ENCODE measurements at places on chromosomes 3 and 15.

- peak; percentile 88 for DNase-seq
Observed at GRCh38 chr3:47513125-47513929, at the start of gene ELP6. Gene ELP6 (minus strand): TSS chr3:47513712. CDS start chr3:47513590, 122 bp downstream.

DNA sequence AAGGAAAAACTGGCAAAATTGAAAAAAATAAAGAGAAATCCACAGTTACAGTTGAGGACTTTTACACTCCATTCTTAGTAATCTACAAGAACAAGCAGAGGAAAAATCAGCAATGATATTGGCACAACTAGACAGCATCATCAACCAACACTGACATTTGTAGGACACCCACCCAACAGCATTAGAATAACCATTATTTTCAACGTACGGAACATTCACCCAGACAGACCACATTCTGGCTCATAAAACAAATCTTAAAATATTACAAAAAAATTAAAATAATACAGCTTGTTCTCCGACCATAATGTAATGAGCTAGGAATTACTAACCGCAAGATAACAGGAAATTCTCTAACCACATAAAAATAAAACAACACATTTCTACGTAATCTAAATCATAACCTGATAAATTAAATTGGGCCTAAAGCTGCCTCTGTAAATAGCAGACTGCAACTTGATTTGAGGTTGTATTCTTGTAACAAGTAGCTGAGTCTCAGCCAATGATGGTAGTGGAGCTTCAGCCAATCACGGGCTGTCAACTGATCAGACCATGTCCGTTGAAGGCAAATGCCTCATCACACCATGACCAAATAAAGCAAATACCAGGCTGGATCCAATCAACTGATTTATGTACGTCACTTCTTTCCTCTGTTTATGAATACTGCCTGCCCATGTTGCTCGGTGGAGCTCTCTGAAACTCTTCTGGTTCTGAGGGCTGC lies 9.2 kb downstream of the PLSCR4 start:
- no peak for DNase-seq

GRCh38 chr3:90062016-90062415 lies 954.6 kb downstream of the EPHA3 start:
- no peak for DNase-seq

- DNase-seq = no peak
Observed at GRCh38 chr3:126979046-126979628, 3.8 kb upstream of the PLXNA1 start.

DNA sequence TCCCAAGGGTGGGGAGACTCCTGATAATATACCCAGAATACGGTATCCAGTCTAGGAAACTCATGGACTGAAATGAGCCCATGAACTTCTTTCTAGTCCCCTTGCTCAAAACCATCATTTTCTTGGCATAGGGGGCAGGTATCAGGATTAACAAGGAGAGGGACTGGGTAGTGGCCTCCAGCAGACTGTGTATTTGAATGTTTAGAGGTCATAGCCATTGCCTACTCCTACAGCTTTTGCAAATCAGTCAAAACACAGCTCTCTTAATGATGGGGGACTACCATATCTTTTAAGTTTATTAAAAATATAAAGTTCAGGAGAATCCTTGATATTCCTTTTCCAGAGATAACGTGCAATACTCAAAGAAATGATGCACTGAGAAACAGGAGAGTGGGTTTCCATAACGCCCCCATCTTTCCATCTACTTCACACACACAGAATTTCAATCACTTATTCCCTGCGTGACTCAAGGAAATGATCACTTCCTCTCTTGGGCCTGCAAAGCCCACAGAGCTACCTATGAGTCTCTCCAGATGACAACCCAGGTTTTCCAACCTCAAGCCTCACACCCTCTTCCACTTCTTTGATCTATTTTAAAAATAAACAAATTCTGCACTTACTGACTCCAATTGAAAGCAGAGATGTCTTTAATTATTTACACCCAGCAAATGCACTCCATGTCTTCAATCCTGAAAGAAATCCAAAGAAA lies 584.0 kb upstream of the LMCD1 start:
- no peak for DNase-seq

- DNase-seq = no peak
Observed at GRCh38 chr15:78097667-78098066, 5.3 kb downstream of the SH2D7 start.

DNA sequence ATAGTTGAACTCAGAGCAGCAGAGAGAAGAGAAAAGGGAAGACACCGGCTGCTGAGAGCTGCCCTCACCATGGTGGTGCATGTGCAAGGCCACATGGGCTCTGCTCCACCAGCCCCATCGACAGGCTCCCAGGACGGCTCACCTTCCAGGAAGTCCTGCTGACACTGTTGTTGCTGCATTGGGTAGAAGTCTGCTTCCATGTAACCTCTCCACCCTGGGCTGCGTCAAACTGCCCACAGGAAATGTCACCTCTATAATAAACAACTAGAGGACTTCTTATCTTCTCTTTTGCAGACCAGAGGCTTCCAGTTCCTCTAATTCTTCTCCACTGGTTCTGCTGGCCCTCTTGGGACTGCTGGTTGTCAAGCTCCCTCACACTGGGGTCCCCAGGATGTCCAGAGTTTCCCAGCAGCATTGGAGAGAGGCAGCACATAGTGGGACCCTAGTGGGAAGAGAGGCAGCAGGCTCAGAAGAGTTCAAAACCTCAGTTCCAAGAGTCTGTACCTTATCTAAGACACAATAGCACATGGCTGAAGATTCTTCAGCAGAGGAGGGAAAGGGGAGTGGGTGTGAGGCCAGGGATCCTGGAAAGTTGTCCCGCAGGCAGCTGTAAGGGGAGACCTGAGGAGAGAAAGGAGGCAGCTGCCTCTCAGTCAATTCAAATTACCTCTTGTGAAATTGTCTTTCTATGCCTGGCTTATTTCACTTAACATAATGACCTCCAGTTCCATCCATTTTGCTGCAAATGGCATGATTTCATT lies 5.8 kb upstream of the CCR3 start:
- no peak for DNase-seq

- DNase-seq = no peak
Observed at GRCh38 chr15:64379216-64379960, 1.9 kb downstream of the PCLAF start.

DNA sequence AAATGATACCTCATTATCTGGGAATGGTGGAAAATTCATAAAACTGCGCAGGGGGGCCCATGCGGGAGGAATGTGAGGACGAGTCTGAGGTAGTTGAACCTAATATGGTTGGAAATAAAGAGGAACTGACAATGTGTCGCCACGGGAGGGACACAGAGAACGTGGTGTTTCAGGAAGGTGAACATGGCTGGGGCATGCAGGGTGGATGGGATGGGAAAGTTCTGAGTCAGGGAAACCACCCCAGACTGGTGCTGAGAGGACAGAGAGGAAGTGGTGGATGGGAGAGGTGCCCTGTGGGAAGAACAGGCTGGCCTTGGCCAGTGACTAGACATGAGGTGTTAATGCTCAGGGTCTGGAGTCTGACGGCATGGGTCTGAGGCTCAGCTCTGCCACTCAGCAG lies 137.1 kb upstream of the WNT5A start:
- DNase-seq = no peak

DNA sequence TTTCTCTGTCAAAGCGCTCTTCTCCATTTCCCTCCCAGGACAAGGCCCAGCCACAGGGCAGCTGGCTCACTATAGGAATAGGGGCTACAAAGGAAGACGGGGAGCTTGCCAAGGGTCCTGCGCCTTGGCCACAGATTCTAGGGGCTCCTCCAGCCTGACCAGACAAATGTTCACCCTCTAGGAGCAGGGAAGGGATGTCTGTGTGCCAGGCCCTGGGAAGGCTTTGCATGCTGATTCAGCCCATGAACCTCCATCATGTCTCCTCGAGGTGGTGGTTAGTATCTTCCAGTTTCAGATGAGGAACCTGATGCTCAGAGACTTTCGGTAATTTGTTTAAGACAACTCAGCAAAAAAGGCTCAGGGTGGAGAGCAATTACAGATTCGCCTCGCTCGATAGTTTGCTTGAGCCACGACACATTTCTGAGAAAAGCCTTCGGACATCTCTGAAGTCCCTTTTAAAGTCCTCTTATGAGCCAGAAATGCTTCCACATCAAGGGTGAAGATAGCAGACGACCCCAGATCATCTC lies 110.0 kb downstream of the XXYLT1 start:
- DNase-seq = no peak

DNA sequence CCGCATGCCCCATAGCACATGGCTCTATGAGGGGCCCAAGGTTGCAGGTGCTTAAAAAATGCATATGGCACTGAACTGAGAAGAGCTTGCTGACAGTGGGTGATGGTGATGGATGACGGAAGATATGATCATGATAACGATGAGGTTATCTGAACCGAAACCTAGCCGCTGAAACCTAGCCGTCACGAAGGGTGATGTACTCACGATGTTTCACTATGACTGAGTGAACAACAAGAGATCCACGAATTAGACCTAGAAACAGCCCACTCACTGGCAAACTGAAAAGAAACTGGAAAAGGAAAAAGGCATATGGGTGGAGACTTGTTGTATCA lies 57.6 kb upstream of the BCL6 start:
- DNase-seq = peak; percentile 71

GRCh38 chr3:70615286-70615685 lies 302.8 kb upstream of the MDFIC2 start:
- DNase-seq = no peak

- DNase-seq = no peak
Observed at GRCh38 chr3:72919520-72919919, 31.7 kb downstream of the GXYLT2 start.

DNA sequence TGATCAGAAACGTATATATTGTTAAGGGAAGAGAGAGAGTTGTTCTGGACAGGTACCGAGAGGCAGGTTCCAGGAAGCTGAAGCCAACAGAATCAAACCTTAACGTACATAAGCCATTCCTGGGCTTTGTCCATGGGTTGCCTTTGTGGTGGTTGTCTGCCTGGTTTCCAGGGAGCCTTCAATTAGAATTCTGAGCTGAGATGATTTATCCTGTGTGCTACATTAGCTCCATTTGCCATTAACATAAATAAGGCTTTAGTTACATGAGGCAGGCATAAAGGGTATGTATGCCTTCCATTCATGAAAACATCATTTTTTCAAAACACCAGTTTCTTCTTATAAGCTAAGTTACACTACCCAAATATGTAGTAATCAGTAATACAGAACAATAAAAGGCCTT lies 729.4 kb upstream of the CFAP20DC start:
- DNase-seq = no peak
